Testis (tissue), 5 donors: ENCODE measurements at places on chromosomes 7 and 10. TPM values are rescaled to one million over a fixed set of nuclear protein-coding genes. Genes with fewer than 3 reads are reported as not detected.

DNA sequence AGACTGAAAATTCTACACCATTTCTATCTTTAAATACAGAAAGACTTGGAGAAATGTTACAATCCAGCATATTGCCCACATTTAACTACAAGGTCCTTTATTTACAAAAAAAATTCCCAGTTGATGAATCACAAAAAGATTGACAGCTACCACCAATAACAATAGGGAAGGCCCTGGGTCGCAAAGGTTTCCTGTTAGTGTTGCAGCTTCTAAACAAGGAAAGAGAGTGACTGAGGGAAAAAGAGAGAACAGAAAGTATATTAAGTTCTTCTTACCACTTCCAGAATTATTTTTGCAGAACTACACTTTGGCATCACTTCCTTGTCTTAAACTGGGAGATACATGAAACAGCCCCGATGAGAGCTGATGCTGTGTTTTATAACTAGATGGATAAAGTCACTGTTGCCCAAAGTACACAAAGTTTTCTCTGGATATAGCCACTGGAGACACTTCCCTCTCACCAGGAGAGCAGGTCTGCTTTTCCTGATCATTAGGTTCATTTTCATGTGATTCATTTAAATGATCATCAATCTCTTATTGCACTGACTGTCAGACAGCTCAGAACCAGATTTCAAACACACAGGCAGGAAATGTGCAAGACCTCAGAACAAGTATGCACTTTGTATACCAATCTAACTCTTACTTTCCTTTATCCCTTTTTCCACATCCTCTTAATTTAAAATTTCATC, 57.0 kb downstream of the SHTN1 start:
- no peak for DNase-seq

The SPDYE9 gene
- polyA plus RNA-seq, result 3.7 TPM

DNA sequence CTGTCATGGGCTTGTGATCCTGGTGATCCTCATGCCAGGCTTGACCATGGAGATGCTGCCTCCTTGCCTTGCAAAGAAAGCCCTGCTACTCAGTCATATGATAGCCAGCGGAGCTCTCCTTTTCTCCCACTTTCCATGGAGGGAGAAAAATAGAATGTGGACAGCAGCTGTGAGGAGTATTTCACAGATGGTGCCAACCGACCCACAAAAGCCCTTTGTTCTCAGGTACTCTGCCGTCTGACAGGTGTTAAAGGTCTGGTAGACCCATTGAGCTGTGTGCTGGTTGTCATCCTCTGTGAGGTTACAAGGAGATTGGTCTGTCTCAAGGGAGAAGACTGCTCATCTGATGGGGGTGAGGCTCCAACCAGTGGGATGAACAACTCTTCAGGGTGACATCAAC, 29.5 kb upstream of the COBL start:
- no peak for DNase-seq

The PRKG1 gene
- 6.3 TPM for polyA plus RNA-seq

DNA sequence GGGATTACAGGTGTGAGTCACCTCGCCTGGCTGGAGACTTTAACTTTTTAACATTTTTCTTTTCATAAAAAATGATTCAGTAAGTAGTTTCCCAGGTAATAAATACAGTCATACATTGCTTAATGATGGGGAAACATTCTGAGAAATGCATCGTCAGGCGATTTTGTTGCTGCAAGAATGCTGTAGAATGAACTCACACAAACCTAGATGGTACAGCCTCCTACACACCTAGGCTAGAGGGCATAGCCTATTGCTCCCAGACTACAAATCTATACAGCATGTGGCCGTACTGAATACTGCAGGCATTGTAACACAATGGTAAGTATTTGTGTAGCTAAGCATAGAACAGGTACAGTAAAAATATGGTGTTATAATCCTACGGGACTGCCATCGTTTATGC, 108.5 kb upstream of the SFMBT2 start:
- no peak for DNase-seq

The HYCC1 gene
- 43.6 TPM for polyA plus RNA-seq

DNA sequence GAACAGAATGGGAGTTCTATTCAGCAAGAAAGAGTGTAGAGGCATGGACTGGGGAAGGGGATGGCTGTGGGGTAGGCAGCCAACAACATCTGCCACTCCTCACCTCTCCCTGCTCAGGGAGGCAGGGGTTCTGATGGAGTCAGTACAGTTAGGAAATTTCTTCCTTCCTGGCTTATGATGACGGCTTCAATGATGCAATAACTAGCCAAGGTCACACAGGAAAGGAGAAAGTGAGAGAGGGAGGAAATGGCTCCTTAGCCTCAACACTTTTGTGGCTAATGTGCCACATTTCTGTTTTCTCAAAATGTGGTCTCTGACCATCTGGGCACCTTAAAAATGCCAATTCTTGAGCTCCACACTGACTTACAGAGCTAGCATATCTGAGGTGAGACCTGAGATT, 79.3 kb upstream of the PDZD8 start:
- DNase-seq, result no peak

- DNase-seq, result peak; percentile 48
These were observed 624 bp upstream of the CEP55 start for GRCh38 chr10:93495654-93496321.

The PNLIP gene
- polyA plus RNA-seq, result not detected

DNA sequence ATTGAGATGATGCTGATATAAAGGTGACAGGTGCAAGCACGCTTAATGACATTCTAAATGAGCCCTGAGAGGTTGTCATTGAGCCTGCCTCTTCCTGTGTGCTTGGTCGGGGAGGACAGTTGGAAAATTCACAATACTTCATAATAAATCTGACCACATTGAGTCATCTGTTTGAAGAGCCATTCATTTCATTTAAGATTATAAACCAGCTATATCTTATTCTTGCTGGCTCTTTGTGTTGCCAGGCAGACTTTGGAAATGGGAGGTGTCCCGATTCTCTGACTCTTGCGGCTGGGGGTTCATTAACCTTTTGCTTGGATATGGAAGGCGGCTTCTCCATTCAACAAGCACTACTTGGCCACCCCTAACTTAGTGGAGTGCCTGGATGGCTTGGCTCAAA, 198.2 kb downstream of the FANK1 start:
- DNase-seq, result no peak

- DNase-seq, result no peak
These were observed 73.7 kb downstream of the PLPP4 start for GRCh38 chr10:120530699-120531098.

The GSTK1 gene
- 169 TPM for polyA plus RNA-seq

GRCh38 chr10:86644794-86645445, 9.4 kb upstream of the OPN4 start:
- peak; percentile 4 for DNase-seq

The TSPAN33 gene
- polyA plus RNA-seq, result 35.9 TPM

The PNLIPRP3 gene
- polyA plus RNA-seq, result not detected

The TUBB8 gene
- polyA plus RNA-seq, result 1.4 TPM

The NRAP gene
- 7.9 TPM for polyA plus RNA-seq

The CCDC3 gene
- polyA plus RNA-seq, result 35.5 TPM

The NCF1 gene
- 8.3 TPM for polyA plus RNA-seq

DNA sequence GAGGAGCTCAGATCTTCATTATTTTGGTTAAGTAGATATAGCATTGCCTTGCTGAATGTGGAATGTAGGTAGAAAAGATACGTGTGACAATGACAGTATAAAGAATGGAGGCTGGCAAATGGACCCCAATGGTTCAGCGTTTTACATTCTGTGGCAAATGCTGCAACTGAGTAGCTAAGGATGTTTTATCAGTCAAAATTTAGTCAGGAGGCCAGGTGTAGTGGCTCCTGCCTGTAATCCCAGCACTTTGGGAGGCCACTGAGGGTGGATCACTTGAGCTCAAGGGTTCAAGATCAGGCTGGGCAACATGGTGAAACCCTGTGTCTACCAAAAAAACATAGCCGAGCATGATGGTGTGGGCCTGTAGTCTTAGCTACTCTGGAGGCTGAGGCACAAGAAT, 120.5 kb upstream of the GHITM start:
- no peak for DNase-seq

The C7orf33 gene
- not detected for polyA plus RNA-seq

The HECTD2 gene
- 9.0 TPM for polyA plus RNA-seq

DNA sequence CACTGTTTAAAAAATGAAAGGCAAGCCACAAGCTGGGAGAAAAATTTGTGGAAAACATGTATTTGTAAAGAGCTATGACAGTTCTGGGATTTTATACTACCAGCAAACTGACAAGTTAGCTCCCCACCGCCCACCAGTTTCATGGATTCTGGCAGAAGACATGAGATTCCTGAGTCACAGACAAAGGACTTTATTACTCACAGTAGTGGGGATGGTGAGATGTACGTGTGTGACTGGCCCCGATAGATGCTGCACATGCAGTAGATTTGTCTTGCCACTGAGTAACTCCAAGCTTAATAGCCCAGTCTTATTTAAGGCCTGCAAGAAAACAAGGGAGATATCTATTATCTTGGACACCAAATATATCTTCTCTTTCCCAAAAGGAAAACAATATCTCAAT, 281.7 kb downstream of the AHR start:
- DNase-seq, result no peak

DNA sequence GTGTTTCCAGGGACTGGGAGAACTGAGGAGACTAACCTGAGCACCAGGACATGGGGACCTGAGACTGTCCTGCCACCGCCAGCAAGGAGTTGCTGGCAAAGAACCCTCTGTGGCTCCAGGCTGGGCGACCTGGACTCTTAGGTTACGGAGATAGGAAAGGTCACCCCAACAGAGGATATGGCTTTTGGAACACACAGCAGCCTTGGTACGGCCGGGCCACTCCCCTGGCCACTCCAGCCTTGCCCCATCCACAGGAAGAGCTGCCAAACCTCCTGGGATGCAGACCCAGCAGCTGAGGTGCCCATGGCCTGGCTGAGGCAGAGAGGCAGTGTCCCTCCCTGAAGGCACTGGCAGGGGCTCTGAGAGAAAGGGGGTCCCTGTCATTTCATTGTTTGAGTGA, 137.8 kb downstream of the OAT start:
- no peak for DNase-seq

GRCh38 chr10:69146759-69147158, 22.8 kb downstream of the VPS26A start:
- no peak for DNase-seq

The SEMA3E gene
- 0.36 TPM for polyA plus RNA-seq

The CYP26C1 gene
- 0.17 TPM for polyA plus RNA-seq

- DNase-seq, result no peak
These were observed 117.8 kb downstream of the GRK5 start for GRCh38 chr10:119325131-119325530.

GRCh38 chr7:84247591-84247990, 53.0 kb upstream of the SEMA3A start:
- no peak for DNase-seq

- no peak for DNase-seq
These were observed 7.4 kb upstream of the GNA12 start for GRCh38 chr7:2851497-2851896.

The TFEC gene
- 2.6 TPM for polyA plus RNA-seq

GRCh38 chr10:49225218-49225876, 37.2 kb upstream of the TMEM273 start:
- no peak for DNase-seq

DNA sequence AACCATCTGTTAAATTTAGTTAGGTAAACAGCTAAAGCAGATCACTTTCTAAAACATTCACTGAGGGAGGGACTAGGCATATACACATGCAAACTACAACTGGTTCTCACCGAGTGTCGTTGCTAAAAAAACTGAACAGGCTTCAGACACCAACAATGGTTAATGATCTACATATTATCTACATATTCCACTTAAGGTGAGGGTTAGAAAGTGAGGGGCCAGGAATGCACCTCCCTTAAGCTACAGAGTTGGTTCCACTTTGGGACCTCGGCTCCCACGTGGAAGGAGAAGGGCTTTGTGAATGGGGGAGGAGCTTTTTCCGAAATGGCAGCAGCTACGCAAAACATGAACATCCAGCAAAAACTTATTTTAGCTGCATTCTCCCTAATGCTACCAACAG, 5.8 kb downstream of the CTBP2 start:
- no peak for DNase-seq

DNA sequence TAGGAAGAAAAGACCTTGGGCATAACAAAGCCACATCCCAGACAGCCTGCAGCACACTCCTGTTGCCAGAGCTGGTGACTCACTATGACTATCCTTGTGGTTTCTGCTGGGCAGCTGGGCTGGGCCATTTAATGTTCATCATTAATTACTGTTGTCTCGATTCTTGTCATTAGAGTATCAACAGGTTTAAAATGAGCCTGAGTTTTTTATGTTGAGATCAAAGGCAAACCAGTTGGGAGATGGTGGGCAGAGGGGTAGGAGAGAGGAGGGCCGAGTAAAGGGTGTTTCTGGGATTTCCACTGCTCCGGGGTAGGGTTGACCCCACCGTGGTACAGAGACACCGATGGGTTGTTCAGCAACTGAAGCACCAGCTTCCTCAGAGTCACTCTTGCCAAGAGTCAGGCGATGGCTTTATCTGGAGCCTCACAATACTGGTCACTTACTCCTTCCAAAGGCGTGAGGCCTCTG, 128.7 kb upstream of the LYZL1 start:
- no peak for DNase-seq

- no peak for DNase-seq
These were observed 174.8 kb upstream of the PRPS1L1 start for GRCh38 chr7:18202315-18203045.

DNA sequence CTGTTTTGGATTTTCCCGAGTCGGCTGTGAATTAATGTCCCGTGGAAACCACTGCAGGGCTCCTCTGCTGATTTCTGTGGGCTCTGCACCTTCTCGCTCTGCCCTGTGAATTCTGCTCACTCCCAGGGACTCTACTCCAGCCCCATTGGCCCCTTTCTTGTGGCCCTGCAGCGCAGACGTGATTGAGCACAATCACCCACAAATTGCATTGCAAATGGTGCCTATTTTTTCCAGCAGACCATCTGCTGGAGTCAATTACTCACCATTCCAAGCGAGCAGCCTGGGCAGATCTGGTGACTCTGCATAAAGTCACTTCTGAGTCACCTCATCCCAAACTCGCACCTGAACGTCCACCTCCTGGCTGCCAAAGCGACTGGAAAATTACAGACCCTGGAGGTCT, 235.8 kb downstream of the PAXIP1 start:
- DNase-seq, result no peak

DNA sequence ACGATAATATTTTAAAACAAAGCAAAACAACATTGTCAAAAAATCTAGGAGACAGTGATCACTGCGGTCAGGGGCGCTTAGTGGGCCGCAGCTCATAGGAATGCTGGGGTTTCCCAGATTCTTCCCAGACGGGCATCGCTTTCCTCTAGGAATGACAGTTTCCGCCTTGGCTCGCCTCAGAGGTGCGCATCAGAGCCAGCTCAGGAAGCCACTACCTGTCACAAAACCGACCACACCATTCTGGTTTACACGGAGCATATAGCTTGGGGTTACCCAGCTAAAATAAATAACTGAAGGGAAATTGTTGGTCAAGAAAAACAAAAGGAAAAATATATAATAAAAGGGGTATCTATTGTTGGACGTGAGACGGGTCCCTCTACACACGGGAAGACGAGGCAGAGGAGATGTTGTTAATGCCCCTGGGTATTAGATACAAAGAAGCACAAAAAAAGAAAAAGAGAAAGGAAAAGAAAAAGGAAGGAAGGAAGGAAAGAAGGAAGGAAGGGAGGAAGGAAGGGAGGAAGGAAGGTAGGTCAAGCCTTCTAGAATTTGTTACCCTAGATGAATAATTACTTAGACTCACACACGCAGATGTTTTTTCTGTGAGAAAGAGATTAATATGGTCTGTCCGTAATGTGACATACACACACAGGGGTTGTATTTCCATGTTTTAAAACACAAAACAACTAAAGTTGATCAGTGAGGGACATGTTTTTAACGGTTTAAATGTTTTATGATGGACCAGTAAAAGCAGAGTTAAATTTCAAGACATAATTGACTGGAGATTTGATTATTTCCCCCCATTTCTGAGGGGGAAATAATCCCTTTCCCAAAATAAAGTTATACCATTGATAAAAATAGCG, 292.4 kb upstream of the NFE2L3 start:
- no peak for DNase-seq
